ENCODE measurements at places on chromosomes 12 and 14.

- no peak for DNase-seq
Measured at GRCh38 chr14:100111931-100112704, 46.9 kb downstream of the EVL start.

GRCh38 chr12:6494968-6495367 lies 1.1 kb downstream of the NCAPD2 start:
- no peak for DNase-seq

DNA sequence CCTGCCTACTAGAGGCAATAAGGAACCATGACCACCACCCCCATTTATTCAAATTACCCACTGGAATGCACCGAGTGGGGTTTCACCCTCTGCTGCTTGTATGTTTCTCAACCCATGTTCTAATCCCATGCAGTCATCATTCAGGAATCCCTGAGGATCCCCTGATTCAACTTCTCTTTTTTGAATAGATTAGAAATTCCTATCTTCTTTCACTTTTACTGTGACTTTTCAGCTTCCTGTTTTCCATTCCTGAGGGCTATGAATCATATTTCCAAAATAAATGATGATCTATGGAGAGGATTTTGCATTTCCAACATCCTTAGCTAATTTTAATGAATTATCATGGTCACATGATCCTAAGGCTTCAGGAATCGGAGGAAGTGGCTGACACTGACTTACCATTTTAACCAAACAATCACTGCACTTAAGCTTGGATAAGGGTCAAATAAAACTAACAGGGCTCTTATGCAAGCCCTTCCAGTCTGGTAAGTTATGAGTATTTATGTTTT lies 19.4 kb upstream of the P2RX4 start:
- peak; percentile 94 for DNase-seq

GRCh38 chr12:58034311-58034710 lies 92.9 kb downstream of the ATP23 start:
- DNase-seq, result no peak

GRCh38 chr14:57526942-57527341 lies 33.3 kb upstream of the CCDC198 start:
- no peak for DNase-seq

DNA sequence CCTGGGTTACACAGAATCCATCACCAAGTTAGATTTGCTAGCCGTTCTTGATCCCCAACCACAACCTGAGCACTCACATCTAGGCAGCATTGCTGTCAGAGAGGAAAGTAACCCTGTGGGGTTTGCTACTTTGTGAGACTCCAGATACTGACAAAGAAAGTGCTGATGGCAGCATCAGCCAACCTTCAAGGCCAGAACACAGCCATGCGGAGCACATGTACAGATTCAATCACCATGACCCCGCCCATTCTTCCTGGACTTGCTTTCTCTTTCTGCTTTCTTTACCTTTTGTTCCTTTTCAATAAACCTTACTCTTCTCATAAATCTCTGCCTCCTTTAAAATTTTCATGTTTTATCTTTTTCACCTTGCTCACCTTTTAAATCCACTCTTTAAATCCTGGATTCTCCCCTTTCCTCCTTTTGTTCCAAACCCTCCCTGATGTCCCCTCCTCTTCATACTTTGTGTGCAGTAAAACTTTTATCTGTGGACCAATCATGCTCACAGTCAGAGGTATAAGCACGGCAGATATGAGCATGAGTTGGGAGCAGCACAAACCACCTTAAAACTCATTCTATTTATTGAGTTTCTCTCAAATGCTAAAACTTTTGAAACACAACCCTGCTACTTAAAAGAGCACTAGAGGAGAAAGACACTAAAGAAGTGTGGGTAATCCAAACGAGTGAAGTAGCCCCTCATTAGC lies 21.9 kb upstream of the CERS5 start:
- no peak for DNase-seq

GRCh38 chr14:76782885-76783566 lies 21.8 kb downstream of the VASH1 start:
- no peak for DNase-seq

GRCh38 chr14:71863766-71864165 lies 68.5 kb upstream of the RGS6 start:
- no peak for DNase-seq

- peak; percentile 22 for DNase-seq
Measured at GRCh38 chr14:99038431-99038820, 233.6 kb downstream of the BCL11B start.

- DNase-seq, result no peak
Measured at GRCh38 chr12:63354969-63355368, 204.0 kb upstream of the AVPR1A start.

DNA sequence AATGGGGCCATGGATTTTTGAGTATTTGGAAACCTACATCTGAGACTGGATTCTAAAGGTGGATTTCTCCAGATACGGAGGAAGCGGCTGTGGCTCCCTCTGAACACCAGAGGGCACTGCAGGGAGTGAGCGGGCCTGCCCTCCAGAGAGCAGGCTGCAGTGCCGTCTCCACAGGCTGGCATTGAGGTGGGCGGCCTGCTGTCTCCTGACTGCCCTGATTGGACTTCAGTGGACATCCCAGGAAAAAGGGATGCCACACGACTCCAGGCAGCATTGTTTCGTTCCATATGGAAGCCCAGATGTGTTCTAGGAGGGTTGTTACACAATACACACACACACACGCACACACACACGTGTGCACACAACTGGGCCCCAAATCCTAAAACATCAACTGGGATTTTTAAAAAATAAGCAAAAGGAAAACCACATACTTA lies 20.9 kb upstream of the ANO2 start:
- DNase-seq, result peak; percentile 69
